ENCODE measurements at places on chromosomes 7 and 10. TPM values are rescaled to one million over a fixed set of nuclear protein-coding genes. Genes with fewer than 3 reads are reported as not detected.

Gene TUBAL3
- not detected for total RNA-seq

Gene AOAH
- not detected for total RNA-seq

DNA sequence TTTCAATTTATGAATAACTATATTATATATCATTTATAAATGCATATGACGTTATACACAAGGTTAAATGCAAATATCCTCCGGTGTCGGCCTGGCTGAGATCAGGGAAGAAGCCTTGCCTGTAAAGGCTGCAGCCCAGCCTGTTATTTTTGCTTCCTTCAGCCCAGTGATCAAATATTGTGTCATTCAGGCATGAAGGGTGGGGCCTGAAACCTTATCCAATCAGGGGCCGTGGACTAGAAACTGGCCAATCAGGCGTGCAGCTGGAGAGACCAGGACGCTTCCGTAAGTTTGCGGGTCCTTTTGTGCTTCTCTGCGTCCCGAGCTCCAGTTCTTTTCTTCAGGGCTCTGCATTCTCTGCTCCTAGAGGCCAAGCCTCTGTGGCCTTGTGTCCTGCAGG is at the start of gene ZNF722:
TSS of gene ZNF722 (plus strand) at position 301 of the 400 bp plus-strand sequence. CDS start 113 bp downstream, outside the sequence.
- H3K27ac ChIP-seq = no peak within 1 kb of the TSS
- H3K4me3 ChIP-seq = no peak within 1 kb of the TSS
- no peak for DNase-seq
- H3K27me3 ChIP-seq = no peaks in the 10 kb centered on the region
- H3K36me3 ChIP-seq = no peaks in the 10 kb centered on the region
- H3K4me1 ChIP-seq = no peaks in the 10 kb centered on the region

- H3K27me3 ChIP-seq = no peaks in the 10 kb centered on the region
- no peak for DNase-seq
- H3K4me3 ChIP-seq = no peak overlapping the region
- no peaks in the 10 kb centered on the region for H3K4me1 ChIP-seq
- H3K36me3 ChIP-seq = no peaks in the 10 kb centered on the region
- no peak overlapping the region for H3K27ac ChIP-seq
Measured at GRCh38 chr10:110995301-110995700, 75.9 kb downstream of the SHOC2 start.

- peaks cover 13% of the 10 kb centered on the region for H3K4me1 ChIP-seq
- H3K4me3 ChIP-seq = no peak overlapping the region
- H3K36me3 ChIP-seq = no peaks in the 10 kb centered on the region
- H3K27me3 ChIP-seq = no peaks in the 10 kb centered on the region
- no peak overlapping the region for H3K27ac ChIP-seq
Measured at GRCh38 chr7:121085922-121086321, 97.4 kb downstream of the CPED1 start.

GRCh38 chr10:30940256-30940655 is 91.4 kb downstream of the ZNF438 start:
- no peaks in the 10 kb centered on the region for H3K4me1 ChIP-seq
- no peaks in the 10 kb centered on the region for H3K36me3 ChIP-seq
- H3K4me3 ChIP-seq = no peak overlapping the region

DNA sequence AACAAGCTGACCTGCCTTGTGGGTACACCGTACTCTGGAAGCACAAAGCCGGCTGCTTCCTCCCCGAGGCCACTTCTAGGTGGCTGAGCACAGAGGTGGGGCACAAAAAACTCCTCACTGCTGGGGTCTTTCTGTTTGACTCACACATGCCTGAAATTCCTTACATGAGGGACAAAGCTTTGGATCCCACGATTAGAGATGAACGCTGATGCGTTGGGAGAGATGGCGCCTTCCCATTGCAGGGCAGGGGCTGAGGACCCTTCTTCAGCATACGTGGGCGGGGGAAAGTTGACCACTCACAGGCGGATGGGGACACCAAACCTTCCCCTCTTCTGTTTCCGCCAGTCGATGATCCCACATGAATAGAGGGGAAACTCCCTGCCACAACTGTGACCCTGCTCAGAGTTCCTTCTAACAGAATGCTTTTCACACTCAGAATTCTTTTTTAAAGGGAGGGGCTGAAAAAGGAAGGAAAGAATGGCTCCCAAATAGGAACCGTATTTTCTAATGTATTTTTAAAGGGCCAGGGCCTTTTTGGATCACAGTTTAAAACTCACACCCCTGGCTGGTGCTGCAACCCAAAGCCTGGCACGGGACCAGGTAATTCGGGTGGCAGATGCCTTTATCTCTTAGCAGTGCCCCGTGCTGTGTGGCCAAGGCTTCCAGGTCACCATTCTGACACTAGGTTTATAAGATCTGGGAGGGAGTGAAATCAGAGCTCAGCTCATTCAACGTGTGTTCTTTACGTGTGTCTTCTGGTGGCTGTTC is 134.0 kb downstream of the PRKAG2 start:
- no peak for DNase-seq
- H3K36me3 ChIP-seq = no peaks in the 10 kb centered on the region
- no peak overlapping the region for H3K4me3 ChIP-seq
- peak overlapping the region; percentile 34 for H3K27ac ChIP-seq

DNA sequence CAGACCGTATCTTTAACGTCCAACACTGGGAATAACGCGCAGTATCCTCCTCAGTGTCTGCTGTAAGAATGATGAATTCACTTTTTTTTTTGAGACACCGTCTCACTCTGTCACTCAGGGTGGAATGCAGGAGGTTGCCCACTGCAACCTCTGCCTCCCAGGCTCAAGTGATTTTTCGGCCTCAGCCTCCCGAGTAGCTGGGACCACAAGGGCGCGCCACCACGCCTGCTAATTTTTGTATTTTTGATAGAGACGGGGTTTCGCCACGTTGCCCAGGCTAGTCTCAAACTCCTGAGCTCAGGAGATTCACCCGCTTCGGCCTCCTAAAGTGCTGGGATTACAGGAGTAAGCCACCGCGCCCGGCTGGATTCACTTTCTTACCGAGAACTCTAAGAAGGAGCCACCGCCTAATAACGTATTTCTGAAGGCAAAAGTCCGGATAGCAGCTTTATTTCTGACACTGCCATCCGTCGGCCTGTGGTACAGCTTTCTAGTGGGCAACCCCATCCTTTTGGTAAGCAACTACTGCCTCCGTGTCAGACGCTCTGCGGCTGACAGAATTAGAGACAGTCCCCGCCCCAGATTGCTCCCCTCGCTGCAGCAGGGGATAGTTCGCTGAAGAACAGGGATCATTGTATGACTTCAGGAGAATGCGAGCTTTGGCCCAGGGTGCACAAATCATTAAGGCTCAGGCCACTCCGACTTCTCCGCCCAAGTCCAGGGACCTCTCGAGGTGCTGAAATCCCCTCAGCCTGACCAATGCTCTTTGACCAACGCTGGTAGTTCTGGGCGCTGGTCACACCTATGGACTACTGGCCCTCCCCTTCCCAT is 662 bp downstream of the POLR3A start:
- DNase-seq = peak; percentile 74
- peaks cover 20% of the 10 kb centered on the region for H3K36me3 ChIP-seq
- H3K27ac ChIP-seq = peak overlapping the region; percentile 87

Measured in cardiac muscle cell (in vitro differentiated cells and primary cell).